Stimulated activated CD8-positive, alpha-beta memory T cell treated with anti-CD3 and anti-CD28 coated beads, Interleukin-7, amount 100 ng/mL, for 48 hours (primary cell): ENCODE measurements at places on chromosomes 13 and 19.

GRCh38 chr19:6374711-6375410 is 872 bp downstream of the PSPN start:
- no peak for DNase-seq

DNA sequence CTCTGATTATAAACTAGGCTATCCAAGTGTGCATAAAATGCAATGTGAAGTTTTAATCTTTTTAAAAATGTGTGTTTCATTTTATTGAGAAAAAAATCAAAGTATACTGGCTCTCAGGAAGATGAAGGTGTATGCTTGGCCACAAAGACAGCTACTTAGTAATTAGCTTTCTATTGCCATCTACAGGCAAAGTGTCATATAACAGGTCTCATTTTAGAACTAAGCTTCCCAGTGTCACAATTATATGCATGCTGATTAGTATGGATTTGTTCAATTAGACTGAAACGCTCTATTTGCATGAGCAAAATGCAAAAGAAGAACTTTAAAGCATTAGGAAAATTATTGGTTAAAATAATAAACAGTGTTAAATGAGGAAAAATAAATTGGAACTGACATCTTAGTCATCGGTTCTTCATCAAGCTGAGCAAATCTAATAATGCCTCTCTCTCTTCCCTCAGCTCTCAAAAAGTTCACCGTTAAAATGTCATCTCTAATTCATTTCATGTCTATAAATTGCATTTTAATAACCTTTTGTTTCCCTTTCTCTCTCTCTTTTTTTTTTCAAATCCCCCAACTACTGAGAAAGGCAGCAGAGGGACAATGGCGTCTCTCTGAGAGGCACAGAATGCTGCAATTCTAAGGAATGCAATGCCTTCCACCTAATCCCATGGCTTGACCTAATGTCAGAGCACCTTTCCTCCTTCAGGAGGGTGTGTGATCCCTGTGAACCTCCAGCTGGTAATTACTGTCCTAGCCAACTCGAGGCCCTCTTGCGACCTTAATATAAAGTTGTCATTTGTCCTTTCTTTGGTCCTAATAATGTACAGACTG is 313.1 kb upstream of the MAB21L1 start:
- DNase-seq: no peak

DNA sequence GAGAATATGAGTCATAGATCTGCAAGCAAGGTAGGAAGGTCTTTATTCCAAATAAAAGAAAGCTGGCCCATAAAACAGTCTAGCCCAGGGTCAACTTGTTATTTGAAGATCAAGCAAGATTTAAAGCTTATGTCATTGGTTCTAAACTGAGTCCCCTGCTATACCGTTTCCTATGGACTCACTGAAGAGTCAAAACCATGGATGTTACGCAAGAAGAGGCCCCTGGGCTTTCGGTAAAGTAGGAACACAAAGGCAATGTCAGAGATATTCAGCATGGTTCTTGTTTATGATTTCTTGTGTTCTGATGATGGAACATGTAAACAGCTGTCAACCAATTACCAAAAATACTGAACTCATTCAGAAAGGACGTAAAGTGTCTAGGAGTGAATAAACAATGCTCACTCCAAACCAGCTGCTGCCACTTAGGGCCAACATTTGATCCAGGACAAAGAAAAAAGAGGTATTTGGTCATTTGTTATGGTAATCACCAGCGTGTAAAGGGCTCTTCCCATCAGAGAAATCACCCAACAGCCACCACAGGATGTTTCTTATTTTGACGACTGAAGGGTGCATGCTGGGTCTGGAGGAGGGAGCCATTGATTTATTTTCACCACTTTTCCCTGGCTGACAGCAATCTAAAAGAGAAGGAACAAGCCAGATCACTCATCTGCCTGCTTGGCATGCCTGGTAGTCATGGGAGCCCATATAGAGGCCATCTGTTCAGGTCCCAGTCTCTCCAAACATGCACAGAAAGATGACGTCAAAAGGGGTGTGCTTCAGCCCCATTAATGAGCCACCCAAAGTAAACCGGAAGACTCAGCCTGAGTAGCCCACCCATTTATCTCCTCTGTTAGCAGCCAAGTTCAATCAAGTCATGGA is 68.3 kb downstream of the FGF14 start:
- no peak for DNase-seq

DNA sequence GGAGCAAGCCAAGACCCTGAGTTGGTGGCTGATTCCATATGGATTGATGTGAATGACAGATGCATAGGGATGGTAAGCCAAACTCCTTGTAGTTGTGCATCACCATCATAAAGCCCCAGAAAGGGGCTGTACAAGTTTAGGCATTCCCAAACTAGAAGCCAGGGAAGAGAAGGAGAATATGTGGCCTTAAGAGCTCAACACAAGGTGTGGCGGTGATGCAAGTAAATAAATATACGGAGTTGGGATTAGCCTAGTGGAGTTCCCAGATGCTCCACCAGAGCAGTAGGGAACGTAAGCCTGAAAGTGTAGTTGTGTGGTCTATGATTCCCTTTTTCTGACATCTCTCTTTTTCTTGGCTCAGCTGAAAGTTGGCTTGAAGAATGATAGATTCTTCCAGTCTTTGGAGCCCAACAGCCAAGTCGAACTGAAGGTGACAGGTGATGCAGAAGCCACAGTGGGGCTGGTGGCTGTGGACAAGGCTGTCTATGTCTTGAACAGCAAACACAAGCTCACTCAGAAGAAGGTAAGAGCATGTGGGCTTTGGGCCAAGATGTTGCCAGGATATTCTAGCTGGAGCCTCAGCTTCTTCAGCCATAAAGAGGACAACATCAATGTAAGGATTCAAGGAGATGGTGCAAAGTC is 30.1 kb downstream of the RDH8 start:
- DNase-seq: no peak

- no peak for DNase-seq
These were observed 81.5 kb downstream of the ATP11A start for GRCh38 chr13:112771139-112771876.

DNA sequence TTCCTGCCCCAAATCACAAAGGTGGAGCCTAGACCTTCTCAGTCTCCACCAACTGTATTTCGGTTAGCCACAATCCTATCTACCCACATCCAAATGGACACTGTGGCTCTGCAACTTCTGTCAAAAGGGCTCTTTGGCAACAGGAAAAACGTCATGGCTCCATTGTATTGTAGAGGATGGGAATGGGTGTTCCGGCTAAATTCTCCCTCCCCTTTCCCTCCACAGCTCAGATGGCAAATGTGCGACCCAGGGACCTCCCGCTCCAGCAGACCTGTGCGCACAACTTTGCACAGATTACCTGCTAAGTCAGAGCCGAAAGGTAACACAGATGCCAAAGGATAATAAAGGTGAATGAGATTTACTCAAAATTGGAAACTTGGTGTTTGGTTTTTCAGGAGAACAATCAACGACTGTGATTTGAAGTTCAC is 968 bp upstream of the KL start:
- DNase-seq: no peak

DNA sequence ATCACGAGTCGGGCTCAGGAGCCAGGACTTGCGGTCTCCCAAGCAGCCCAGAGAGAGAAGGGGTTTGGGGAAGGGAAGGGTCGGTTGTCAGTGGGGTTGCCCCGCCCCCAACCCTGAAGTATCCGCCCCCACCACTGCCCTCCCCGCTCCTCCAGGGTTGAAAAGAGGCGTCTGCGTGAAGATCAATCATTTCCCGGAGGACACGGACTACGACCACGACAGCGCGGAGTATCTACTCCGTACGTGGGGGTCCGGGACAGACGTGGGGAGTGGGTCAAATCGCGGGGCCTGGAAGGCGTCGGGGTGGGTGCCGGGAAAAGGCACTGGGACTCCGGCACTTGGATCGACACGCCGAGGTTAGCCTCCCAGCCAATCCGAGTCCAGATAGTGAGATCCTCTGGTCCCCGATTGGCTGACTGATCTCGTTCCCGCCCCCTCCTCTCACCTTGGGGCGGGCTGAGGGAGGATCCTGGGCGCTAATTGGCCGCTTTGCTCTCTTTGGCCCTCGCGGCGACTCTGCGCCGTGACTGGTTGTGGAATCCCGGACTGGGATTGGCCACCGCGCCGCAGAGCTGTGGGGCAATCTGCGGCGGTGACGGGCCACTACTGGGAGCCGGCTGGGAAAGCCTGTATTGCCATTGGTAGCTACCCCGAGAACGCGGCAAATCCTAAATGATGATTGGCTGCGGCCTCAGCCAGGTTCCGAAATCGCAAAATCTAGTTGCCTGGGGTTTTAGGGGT is 13.3 kb upstream of the CACNG6 start:
- no peak for DNase-seq

DNA sequence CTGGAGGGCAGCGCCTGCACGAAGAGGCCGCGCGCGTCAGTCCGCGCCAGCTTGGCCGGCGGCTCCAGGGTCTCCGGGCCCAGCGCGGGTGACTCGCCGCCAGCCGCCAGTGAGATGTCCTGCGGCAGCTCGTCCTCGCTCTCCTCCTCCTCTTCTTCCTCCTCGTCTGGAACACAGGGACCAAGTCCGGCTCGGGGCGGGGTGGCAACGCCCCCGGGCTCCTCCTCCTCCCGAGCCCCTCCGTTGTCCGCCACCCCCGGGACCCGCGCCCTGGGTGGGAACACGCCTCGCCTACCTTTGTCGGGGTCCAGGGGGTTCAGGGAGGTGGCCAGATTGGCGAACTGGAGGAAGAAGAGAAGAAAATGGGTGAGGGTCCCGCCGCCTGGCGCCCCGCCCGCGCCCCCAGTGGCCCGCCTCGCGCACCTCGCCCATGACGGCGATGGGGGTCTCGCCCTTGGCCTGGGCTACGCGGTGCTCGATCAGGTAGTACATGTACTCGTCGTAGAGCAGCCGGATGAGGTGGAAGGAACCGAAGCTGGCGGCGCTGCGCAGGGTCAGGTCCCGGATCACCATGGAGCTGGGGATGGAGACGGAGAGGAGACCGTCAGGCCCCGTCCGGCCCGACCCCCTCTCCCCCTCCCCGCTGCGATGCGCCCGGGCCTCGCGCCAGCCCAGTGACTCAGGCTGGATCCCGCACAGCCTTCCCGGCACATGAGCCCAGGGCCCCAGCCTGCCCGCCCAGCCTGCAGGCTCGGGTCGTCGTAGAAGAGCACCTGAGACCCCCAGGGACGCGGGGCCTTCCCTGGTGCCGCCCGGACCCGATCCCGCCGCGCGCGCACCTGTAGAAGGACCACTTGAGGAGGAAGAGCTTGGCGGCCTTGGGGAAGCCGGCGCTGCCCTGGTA is 10.6 kb downstream of the DCAF15 start:
- no peak for DNase-seq
